Activated naive CD8-positive, alpha-beta T cell treated with anti-CD3 and anti-CD28 coated beads, Interleukin-2, amount 10 ng/mL, durations not matched to agents 7 days and 5 days (primary cell): ENCODE measurements at places on chromosomes 11 and 22. TPM values are rescaled to one million over a fixed set of nuclear protein-coding genes. Genes with fewer than 3 reads are reported as not detected.

OR2AT4 gene
- not detected for total RNA-seq

OR52E8 gene
- total RNA-seq: not detected

CARD16 gene
- 83.7 TPM for total RNA-seq

CDPF1 gene
- total RNA-seq: 11.2 TPM
